IMR-90 (cell line): ENCODE measurements at places on chromosomes 3 and 15. TPM values are rescaled to one million over a fixed set of nuclear protein-coding genes. Genes with fewer than 3 reads are reported as not detected.

The SGO1 gene
- 5.2 and 8.1 TPM in 2 replicates for total RNA-seq

The ANKUB1 gene
- total RNA-seq, result not detected in 2 replicates

The MUC20 gene
- not detected in 2 replicates for total RNA-seq

The SUCNR1 gene
- total RNA-seq, result not detected in 2 replicates

DNA sequence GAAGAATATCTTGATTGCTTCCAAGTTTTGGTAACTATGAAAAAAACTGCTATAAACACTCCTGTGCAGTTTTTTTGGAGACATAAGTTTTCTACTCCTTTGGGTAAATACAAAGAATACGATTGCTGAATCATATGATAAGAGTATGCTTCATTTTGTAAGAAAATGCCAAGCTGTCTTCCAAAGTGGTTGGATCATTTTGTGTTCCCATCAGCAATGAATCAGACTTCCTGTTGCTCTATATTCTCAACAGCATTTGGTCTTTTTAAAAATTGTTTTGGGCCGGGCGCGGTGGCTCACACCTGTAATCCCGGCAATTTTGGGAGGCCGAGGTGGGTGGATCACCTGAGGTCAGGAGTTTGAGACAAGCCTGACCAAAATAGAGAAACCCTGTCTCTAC lies 14.5 kb downstream of the BTD start:
- peak; percentile 74 for DNase-seq

- DNase-seq, result no peak
Measured at GRCh38 chr3:182755308-182755707, 38.0 kb upstream of the ATP11B start.

- DNase-seq, result no peak
Measured at GRCh38 chr3:49027634-49028033, 1.6 kb downstream of the IMPDH2 start.

DNA sequence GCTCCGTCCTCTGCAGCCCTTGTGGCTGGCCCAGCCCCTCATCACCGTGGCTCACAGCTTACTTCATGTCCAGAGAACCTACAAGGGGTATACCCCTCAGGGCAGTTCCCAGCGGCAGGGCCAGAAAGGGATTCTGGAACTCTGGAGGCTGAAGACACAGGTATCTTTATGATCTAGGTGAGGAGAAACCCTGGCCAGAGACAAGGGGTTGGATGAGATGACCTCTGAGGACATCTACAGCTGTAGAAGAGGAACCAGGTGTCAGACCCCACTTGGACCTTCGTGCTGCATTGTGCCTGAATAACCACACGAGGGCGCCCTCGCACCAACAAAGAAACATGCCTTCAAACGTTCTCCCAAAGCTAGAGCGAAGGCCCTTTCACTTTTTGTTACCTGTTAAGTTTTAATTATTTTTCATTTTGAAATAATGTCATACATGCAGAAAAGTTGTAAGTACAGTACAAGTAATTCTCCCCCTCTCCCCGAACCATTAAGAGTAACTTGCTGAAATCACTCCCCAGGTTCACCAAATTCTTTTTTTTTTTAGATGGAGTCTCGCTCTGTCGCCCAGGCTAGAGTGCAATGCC lies 118.7 kb upstream of the SMAD3 start:
- peak; percentile 70 for DNase-seq

GRCh38 chr3:183350164-183350563 lies 78.3 kb downstream of the MCF2L2 start:
- no peak for DNase-seq

- no peak for DNase-seq
Measured at GRCh38 chr3:183862610-183863009, 22.1 kb downstream of the PARL start.

The TPRG1 gene
- 0.56 TPM in 1 of 2 replicates, not detected in the other for total RNA-seq

The IMPG2 gene
- 0.18 and 0.28 TPM in 2 replicates for total RNA-seq

DNA sequence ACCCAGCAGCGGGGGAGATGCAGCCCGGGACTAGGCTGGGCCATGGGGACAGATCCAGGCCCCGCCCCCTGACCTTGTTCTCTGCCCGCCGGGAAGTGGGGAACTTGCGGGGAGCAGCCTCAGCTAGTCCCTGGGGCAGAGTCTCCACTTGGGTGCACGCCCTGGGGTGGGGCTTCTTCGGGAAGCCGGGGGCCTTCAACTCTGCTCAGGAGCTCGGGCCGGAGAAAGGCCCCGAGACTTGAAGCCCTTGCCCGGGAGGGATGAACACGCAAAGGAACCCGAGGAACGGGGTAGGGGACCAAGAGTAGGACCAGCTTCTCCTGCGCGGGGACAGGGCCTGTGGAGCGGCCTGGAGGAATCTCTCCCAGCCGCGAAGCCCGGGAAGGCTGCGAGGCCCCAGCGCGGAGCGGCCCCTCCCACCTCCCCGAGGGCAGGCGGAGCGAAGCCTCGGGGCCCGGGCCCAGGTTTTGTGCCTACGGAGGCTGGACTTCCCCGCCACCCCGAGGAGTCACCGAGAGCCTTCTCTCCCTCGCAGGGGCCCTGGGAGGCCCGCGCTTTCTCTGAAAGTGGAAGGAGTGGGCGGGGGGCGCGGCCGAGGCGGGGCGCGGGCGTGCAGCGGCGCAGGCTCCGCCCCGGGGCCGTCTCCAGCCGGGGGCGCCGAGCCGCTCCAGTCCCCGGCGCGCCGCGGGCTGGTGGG lies at the start of gene ITPKA:
ITPKA (plus strand) TSS at position 670 of the 697 bp plus-strand sequence. CDS start 54 bp downstream, outside the sequence.
- DNase-seq, result peak; percentile 78

GRCh38 chr3:190325923-190326322 lies 3.7 kb upstream of the CLDN1 start:
- DNase-seq, result peak; percentile 54

The GOLGA8T gene
- not detected in 2 replicates for total RNA-seq

DNA sequence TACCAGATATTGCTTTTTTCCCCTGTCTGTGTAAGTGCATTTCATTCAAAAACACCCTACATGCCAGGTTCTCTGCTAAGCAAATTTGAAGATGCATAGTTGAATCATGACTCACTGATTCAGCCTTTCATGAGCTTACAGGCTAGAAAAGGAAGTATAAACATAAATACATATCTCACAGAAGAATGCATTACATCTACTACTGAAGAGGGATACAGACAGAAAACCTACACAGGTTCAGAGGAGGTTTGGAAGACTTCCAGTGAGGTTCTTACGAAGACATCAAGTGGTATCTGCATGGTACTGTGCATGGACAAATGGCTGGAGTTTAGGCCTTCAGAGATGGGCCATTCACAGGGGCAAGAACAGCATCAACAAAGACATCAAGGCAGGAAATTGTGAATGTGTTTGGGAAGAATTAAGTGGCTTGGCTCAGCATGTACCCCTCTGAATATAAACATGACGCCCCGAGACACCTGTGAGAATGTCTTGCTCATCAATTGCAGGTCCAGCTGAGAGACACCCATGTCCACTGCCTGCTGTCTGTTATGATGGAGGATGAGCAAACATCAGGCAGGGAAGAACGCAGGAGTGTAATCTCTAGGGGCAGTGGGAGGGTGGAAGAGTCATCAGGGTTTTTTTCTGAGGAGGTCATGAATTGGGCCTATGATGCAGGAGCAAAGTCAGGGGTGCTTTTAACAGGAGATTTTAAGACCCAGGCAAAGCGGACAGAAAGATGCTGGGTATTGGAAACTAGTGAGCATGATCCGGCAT lies 105.1 kb upstream of the GALNT15 start:
- DNase-seq, result peak; percentile 97

DNA sequence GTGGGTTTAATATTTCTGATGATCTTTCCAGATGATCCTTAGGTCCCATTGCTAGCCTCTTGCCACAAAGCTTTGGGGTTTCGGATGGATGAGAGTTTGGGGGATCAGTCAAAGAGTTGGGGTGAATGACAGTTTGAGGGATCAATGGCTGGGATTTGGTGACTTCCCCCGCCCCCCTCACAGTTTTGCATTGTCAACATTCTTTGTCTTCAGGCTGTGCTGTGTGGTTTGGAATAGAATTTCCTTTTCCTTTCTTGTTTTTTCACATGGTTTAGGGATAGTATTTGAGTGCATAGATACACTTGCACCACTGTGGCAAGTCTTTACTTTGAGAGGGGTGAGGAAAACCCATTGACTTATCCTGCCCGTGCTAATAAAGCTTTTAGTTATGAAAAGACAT lies 14.3 kb downstream of the MEF2A start:
- no peak for DNase-seq

DNA sequence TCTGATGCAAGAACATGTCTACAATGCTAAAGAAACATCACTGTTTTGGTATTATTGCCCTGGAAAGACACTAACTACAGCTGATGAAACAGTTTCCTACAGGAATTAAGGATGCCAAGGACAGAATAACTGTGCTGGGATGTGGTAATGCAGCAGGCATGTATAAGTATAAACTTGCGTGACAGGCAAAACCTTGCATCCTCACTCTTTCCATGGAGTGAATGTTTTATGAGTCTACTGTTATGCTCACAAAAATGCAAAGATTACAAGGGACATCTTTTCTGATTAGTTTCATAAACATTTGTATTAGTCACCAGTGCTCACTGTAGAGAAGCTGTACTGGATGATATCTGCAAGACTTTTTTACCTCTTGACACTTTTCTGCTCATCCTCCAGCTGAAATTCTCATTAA lies 143.6 kb downstream of the NAALADL2 start:
- DNase-seq, result peak; percentile 99

- DNase-seq, result no peak
Measured at GRCh38 chr15:92886042-92886537, 14.0 kb upstream of the CHD2 start.

DNA sequence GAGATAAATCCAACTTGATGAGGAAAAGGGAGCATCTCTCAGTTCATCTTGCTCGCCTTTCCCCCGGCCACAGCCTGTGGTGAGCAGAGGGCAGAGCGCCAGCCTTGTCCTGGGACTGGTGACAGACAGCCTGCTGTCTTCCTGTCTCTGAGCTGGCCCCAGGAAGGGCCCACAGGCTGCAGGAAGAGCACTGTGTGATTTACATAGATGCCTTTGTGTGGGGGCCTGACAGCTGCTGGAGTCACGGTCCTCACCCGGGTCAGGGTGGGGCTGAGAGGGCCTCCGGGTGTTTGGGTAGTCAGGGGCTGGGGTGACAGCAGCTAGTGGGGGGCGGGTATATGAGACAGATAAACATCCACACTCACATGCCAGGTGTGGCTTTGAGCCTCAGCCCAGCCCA lies 29.3 kb downstream of the PLA2G4D start:
- no peak for DNase-seq

DNA sequence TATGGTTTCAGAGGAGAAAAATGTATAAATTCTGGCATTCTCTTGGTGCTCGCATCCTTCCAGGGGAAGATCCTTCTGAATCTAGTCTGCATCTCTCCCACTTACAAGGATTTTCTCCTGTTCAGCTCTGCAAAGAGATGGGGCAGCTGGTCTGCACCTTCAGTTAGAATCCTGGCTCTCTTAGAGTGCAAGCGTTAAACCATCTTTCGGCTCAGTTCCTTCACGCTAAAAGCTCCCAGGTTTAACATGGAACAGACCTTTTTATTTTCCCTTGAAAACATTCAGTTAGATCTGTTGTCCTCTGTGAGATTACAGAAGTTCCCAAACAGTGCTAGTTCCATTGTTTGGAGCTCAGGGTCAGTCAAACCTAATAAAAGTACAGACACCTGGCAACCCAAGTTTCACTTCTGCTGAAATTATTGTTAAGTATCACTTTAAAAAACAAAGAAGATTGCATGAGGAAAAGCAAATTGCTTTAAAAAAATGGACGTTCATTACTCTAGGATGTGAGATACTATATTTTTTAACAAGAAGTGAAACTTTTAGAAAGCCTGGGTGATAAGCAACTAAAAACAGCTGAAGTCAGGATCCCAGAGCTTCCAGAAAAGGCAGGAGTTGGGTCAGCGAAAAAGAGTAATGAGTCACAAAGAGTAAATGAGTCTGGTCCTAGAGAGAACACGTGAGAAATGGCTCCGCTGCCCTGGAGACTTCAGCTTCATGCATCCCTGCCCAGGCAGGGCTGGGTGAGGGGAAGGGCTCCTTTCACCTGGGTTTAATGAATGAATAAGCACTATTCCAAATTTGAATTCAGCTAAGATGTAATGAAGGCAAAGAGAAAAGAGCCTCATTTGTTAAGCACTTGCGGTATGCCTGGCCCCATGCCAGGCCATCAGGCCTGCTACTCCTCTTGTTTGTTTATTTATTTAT lies 63.3 kb downstream of the ABTB1 start:
- peak; percentile 86 for DNase-seq

The CD80 gene
- not detected in 2 replicates for total RNA-seq

The CLDN11 gene
- total RNA-seq, result 245 and 329 TPM in 2 replicates

The ZIC4 gene
- not detected in 2 replicates for total RNA-seq

- DNase-seq, result no peak
Measured at GRCh38 chr3:153145454-153145853, 16.6 kb upstream of the RAP2B start.
